CD4-positive, alpha-beta T cell treated with Interleukin-21 for 1 hour (primary cell): ENCODE measurements at places on chromosomes 6 and 20.
A peak's percentile ranks its signal among the peaks of the same experiment; 100 is the strongest.

DNA sequence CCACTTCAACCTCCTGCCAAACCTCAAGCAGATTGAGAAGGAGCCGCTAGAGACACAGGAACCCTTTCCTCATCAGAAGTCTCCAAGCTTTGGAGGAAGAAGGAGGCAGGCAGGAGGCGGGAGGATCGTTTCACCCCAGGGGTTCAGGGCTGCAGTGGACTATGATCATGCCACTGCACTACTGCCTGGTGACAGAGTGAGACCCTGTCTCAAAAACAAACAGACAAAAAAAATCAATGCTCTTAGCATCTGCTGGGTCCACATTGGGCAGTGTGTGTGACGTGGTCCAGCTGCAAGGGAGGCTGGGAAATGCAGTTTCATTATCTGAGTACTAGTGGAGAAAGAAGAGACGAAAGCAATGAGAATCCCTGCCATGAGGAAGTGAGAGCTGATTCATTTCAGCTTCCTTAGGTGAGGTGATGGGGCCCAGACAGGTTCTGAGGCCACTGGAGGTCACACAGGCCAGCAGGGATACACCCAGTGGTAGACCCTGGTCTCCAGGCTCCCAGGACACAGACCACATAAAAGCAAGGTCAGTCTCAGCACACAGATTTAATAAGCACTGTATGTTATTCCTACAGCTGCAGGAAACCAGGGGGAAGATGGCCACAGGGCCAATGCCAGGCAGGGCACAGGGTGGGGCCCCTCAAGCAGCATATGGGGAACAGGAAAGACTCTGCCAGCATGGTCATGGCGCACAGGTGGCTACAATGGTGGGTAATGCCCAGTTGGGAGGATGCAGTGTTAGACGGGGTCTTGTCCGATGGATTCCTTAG is 4.3 kb downstream of the GFRA4 start:
- DNase-seq: no peak

GRCh38 chr6:43644940-43645612 is at the start of gene RSPH9:
RSPH9 (plus strand) TSS chr6:43645036; CDS start chr6:43645099, 63 bp downstream.
- DNase-seq: peak; percentile 76

- peak; percentile 82 for DNase-seq
Observed at GRCh38 chr6:139290787-139291311, 949 bp downstream of the TXLNB start.

- no peak for DNase-seq
Observed at GRCh38 chr6:150207931-150208570, 65.2 kb downstream of the PPP1R14C start.

- DNase-seq: no peak
Observed at GRCh38 chr6:13289789-13290318, 38.5 kb downstream of the TBC1D7 start.

DNA sequence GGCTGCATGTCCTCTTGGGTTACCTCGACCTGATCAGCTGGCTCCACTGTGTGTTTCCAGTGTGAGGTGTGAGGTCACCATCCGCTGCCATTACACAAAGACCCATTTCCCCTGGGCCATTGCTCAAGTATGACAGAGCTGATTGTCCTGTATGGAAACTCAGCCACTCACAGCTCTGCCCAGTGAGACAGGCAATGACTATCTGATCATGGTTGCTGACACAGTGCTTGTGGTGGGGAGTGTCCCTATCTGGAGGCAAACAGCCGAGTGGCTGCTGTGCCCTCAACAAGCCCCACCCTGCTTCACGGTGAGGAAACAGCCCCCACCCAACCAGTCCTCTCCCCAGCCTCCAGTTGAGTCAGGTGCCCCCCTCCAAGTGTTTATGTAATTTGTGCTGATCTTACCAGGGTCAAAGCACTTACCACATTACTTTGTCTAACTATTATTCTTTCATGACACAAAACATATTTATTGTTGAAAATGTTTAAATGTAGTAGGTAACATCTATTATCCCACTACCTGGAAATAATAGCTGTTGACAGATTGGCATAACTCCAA is 11.7 kb upstream of the MAPK13 start:
- DNase-seq: peak; percentile 83

- no peak for DNase-seq
Observed at GRCh38 chr6:116450769-116451740, 10.1 kb upstream of the CALHM6 start.

DNA sequence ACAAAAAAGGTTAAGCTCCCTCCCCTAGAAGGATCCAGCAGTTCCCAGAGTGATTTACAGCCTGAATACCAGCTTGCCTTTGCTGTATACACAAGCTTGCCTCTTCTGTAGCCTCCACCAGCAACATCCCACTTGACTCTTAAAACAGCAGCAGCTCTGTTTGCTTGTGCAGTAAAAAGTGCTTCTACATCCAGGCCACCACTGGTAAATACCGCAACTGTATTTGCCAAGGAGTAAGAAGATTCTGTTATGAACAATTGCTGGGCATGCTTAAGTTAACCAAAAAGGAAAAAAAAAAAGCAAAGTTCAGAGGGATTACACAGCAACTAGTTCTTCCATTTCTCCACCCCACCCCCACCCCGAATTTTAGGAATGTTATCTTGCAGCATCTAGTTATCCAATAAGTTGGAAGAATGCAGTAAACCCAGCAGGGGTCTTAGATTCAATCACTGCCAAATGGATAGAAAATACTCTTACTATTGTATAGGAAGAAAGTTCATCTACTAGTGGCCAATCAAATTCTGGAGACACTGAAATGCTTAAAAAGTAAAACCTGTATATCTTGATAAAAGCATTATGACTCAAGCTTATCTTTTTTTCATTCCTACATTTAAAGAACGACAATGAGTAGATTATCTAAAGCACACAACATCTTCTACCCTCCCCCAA is 4.8 kb downstream of the SALL4 start:
- DNase-seq: no peak

GRCh38 chr6:78770765-78771164 is 96.6 kb upstream of the IRAK1BP1 start:
- no peak for DNase-seq

DNA sequence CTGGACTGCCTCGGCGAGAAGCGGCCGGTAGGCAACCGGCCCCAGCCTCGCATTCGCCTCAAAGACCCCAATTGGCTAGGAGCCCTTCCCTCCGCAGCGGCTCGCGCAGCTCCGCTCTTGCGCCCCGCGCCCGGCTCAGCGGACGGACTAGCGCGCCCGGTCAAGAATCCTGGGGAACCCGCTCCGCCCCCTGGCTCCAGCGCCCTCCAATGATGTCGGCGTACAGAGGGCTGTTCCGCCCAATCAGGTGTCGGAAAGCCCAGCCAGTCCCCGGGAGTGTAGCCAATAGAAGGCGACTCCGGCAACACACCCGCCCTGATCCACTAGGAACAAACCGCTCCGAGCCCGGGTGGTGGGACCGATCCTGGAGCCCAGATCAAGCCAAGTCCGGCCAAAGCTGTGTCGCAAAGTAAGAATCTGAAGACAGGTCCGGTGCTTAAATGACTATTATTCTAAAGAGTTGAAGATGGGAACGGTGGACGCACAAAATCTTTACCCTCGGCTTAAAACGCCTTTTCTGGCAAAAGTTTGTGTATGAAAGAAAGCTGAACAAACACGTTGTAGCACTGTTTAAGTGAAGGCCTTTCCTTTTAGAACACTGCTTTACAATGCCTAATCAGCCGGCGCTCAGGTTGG is 132.2 kb downstream of the OGFRL1 start:
- DNase-seq: no peak

GRCh38 chr6:128118401-128118800 is 217.5 kb upstream of the THEMIS start:
- DNase-seq: no peak

DNA sequence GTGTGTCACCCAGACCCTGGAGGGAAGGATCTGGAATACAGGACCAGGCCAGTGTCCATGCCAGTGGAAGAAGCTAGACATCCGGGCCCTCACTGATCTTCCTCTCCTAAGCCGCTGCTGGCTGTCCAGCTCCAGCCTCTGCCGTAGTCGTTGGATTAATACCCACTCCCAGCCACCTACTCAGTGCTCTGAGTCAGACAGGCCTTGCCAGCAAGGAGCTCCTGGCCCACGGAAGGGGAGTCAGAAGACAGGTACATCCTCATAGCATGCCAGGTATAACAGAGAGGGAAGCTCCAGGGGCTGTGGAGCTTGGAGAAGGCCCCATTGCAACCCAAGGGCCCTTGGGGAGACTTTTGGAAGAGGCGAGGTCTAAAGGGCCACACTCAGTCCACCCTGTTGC is 49.0 kb downstream of the STK35 start:
- no peak for DNase-seq

- no peak for DNase-seq
Observed at GRCh38 chr6:116244284-116244683, 9.6 kb downstream of the TSPYL4 start.

DNA sequence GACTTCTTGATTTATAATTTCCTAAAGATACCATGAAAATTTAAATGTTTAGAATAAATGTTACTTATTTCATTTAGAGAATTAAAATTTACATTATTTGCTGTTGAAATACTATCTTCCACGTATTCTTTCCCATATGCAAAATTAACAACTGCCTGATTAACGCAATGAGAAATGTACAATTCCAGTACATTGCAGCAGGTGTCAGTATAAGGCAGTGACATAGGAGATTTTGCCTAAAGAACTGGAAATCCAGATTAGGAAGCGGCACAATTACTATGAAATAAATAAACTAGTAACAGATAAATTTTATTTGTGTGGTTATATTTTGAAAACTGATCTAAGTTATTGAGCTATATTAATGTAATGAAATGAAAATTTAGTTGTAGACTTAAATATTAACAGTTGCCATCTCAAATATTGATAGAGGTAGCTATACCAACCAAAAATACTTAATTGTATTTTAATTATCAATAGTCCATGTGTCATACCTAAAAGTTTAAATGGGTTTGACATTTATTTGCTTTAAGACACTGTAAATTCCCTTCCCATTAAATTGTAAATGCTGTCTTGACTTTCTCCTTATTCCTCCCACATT is 300.2 kb downstream of the UTRN start:
- peak; percentile 37 for DNase-seq
